ENCODE measurements at places on chromosomes 3 and 15. TPM values are rescaled to one million over a fixed set of nuclear protein-coding genes. Genes with fewer than 3 reads are reported as not detected.

- peak; percentile 37 for DNase-seq
- no peaks in the 10 kb centered on the region for H3K36me3 ChIP-seq
- H3K4me1 ChIP-seq, result peaks cover 4% of the 10 kb centered on the region
- no peak overlapping the region for H3K4me3 ChIP-seq
- peak overlapping the region; percentile 74 for H3K27ac ChIP-seq
These were observed 28.2 kb downstream of the POPDC2 start for GRCh38 chr3:119632216-119632615.

- H3K27me3 ChIP-seq, result no peaks in the 10 kb centered on the region
- H3K4me3 ChIP-seq, result no peak overlapping the region
- no peaks in the 10 kb centered on the region for H3K4me1 ChIP-seq
- DNase-seq, result no peak
- H3K36me3 ChIP-seq, result no peaks in the 10 kb centered on the region
- H3K27ac ChIP-seq, result no peak overlapping the region
These were observed 280.5 kb downstream of the MBNL1 start for GRCh38 chr3:152549263-152549662.

GRCh38 chr15:76320012-76320411 lies 8.7 kb upstream of the ETFA start:
- no peak overlapping the region for H3K27ac ChIP-seq
- H3K27me3 ChIP-seq, result no peaks in the 10 kb centered on the region
- H3K36me3 ChIP-seq, result no peaks in the 10 kb centered on the region
- no peak overlapping the region for H3K4me3 ChIP-seq

ZNF654 gene
- total RNA-seq, result 2.3 TPM

- H3K27me3 ChIP-seq, result no peaks in the 10 kb centered on the region
- peaks cover 85% of the 10 kb centered on the region for H3K36me3 ChIP-seq
- no peaks in the 10 kb centered on the region for H3K4me1 ChIP-seq
These were observed 15.0 kb downstream of the INTS14 start for GRCh38 chr15:65595960-65596359.

DNA sequence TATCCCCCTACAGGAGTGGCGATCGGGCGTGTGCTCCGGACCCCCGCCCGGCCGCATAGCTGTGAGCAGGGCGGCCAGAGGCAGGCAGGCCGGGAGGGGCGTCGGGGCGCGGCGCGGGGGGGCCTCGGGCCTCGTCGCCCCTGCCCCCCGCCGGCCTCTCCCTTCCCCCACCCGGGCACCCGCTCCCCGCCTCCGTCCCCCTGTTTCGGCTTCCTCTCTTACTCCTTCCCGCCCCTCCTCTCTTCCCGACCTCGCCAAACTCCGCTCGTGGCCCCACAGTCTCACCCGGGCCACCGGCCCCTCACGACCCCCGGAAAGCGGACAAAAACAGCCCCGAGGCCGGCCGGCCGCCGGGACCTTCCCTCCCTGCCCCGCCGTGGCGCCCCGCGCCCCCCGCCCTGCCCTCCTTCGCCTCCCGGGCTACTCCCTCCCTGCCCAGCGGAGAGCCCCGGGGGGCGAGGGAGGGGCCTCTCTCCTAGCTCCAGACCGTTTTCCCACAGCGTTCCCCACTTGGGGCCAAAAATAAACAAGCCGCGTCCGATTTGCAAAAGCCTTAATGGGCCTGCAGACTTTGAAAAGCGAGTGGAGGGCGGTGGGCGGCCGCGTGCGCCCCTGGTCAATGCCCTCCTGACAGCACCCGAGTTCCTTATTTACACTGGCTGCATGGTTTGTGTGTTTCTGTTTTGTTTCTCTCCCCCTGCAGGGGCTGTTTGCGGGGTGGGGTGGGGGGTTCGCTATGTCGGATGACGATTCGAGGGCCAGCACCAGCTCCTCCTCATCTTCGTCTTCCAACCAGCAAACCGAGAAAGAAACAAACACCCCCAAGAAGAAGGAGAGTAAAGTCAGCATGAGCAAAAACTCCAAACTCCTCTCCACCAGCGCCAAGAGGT lies 1.0 kb downstream of the UBE2E1 start:
- H3K4me1 ChIP-seq, result no peaks in the 10 kb centered on the region
- H3K4me3 ChIP-seq, result peak overlapping the region; percentile 84
- H3K27me3 ChIP-seq, result no peaks in the 10 kb centered on the region
- peak; percentile 62 for DNase-seq

DNA sequence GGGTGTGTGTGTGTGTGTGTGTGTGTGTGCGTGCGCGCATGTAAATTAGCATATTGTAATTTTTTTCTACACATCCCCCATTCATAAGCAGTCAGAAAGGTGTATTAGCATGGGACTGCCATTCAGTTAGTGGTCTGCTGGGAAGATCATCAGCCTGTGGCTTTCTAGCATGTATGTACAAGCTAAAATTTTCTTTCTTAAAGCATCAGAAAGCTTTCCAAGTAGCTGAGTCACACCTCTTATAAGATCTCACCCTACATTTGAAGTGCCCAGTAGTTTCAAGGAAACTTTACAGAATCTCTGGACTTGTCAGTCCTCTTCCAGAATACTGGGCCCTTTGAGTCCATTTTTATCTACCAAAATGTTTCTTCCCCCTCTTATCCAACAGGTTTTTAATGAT lies 411.4 kb upstream of the TPRG1 start:
- DNase-seq, result no peak
- no peaks in the 10 kb centered on the region for H3K27me3 ChIP-seq
- peaks cover 7% of the 10 kb centered on the region for H3K36me3 ChIP-seq
- H3K27ac ChIP-seq, result no peak overlapping the region

GRCh38 chr3:194806991-194807630 lies 121.4 kb downstream of the FAM43A start:
- DNase-seq, result no peak
- no peak overlapping the region for H3K27ac ChIP-seq
- no peaks in the 10 kb centered on the region for H3K27me3 ChIP-seq
- no peaks in the 10 kb centered on the region for H3K4me1 ChIP-seq

GRCh38 chr15:39960411-39960810 lies 26.5 kb downstream of the EIF2AK4 start:
- H3K27me3 ChIP-seq, result no peaks in the 10 kb centered on the region
- no peak overlapping the region for H3K4me3 ChIP-seq
- no peak overlapping the region for H3K27ac ChIP-seq
- H3K36me3 ChIP-seq, result peaks cover 71% of the 10 kb centered on the region
- H3K4me1 ChIP-seq, result no peaks in the 10 kb centered on the region

- DNase-seq, result peak; percentile 97
- H3K27ac ChIP-seq, result peak overlapping the region; percentile 90
- H3K4me3 ChIP-seq, result peak overlapping the region; percentile 99
These were observed 218 bp upstream of the MAPKAPK3 start for GRCh38 chr3:50616770-50617095.

ALDH1A2 gene
- 9.3 TPM for total RNA-seq

MST1R gene
- not detected for total RNA-seq

GRCh38 chr3:166304584-166304983 lies 467.4 kb upstream of the BCHE start:
- H3K4me1 ChIP-seq, result no peaks in the 10 kb centered on the region
- DNase-seq, result no peak
- no peak overlapping the region for H3K27ac ChIP-seq
- no peaks in the 10 kb centered on the region for H3K27me3 ChIP-seq
- no peaks in the 10 kb centered on the region for H3K36me3 ChIP-seq

GRCh38 chr3:133490468-133491351 lies 82.8 kb upstream of the CDV3 start:
- no peak overlapping the region for H3K4me3 ChIP-seq
- no peak for DNase-seq
- no peaks in the 10 kb centered on the region for H3K27me3 ChIP-seq
- H3K4me1 ChIP-seq, result no peaks in the 10 kb centered on the region
- no peaks in the 10 kb centered on the region for H3K36me3 ChIP-seq

- H3K27me3 ChIP-seq, result no peaks in the 10 kb centered on the region
- no peak overlapping the region for H3K4me3 ChIP-seq
- H3K4me1 ChIP-seq, result peaks cover 15% of the 10 kb centered on the region
- DNase-seq, result no peak
- H3K27ac ChIP-seq, result peak overlapping the region; percentile 24
- peaks cover 4% of the 10 kb centered on the region for H3K36me3 ChIP-seq
These were observed 22.6 kb downstream of the SH3BP5 start for GRCh38 chr3:15309662-15310335.

- H3K4me1 ChIP-seq, result no peaks in the 10 kb centered on the region
- no peak for DNase-seq
- no peaks in the 10 kb centered on the region for H3K36me3 ChIP-seq
- H3K27me3 ChIP-seq, result no peaks in the 10 kb centered on the region
These were observed 122.2 kb downstream of the SYNPR start for GRCh38 chr3:63400246-63400860.

ARHGAP11A gene
- total RNA-seq, result not detected

TGM4 gene
- not detected for total RNA-seq

DNA sequence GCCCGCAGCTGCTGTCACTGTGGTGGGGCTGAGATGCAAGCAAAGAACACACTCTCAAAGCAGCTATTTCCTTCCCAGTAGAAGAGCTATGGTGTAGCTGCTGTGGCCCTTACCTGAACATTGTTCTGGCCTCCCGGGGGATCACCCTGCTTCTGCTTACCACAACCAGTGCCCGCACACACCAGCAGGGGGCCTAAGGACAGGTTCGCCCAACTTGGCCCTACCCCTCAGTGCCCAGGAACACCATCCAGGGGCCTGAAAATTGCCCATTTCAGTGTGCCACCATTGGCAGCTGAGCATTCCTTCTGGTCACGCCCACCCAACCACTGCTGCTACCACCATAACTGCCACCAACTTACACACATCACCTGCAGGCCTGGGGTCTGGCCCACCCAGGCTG lies 113.0 kb downstream of the TP63 start:
- H3K4me3 ChIP-seq, result no peak overlapping the region
- no peak for DNase-seq
- no peaks in the 10 kb centered on the region for H3K4me1 ChIP-seq
- H3K36me3 ChIP-seq, result no peaks in the 10 kb centered on the region

GRCh38 chr3:85710490-85710889 lies 751.7 kb downstream of the CADM2 start:
- H3K36me3 ChIP-seq, result no peaks in the 10 kb centered on the region
- H3K4me1 ChIP-seq, result no peaks in the 10 kb centered on the region

GRCh38 chr3:177599326-177599725 lies 402.0 kb upstream of the TBL1XR1 start:
- no peaks in the 10 kb centered on the region for H3K27me3 ChIP-seq
- no peak for DNase-seq
- H3K4me3 ChIP-seq, result no peak overlapping the region
- H3K27ac ChIP-seq, result peak overlapping the region; percentile 76
- peaks cover 6% of the 10 kb centered on the region for H3K4me1 ChIP-seq

GRCh38 chr15:51702710-51703109 lies 21.4 kb downstream of the SCG3 start:
- no peaks in the 10 kb centered on the region for H3K36me3 ChIP-seq
- H3K4me3 ChIP-seq, result no peak overlapping the region
- no peaks in the 10 kb centered on the region for H3K4me1 ChIP-seq
- H3K27ac ChIP-seq, result no peak overlapping the region
- no peaks in the 10 kb centered on the region for H3K27me3 ChIP-seq

DNA sequence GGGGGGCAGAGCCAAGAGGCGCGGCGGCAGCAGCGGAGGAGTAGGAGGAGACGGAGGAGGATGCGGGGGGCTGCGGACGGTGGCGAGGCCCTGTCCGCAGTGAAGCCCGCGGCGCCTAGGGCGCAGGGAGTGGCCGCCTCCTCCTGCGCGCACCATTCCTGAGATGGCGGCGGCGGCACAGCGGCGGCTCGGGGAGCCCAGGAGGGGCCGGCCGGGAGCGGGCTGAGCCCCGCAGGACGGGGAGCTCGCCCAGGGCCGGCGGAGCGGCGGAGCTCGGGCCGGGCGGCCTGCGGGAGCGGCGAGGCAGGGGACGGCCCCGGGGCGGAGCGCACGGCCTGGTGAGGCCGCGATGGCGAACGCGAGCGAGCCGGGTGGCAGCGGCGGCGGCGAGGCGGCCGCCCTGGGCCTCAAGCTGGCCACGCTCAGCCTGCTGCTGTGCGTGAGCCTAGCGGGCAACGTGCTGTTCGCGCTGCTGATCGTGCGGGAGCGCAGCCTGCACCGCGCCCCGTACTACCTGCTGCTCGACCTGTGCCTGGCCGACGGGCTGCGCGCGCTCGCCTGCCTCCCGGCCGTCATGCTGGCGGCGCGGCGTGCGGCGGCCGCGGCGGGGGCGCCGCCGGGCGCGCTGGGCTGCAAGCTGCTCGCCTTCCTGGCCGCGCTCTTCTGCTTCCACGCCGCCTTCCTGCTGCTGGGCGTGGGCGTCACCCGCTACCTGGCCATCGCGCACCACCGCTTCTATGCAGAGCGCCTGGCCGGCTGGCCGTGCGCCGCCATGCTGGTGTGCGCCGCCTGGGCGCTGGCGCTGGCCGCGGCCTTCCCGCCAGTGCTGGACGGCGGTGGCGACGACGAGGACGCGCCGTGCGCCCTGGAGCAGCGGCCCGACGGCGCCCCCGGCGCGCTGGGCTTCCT lies at the start of gene GPR27:
Gene GPR27 (plus strand): TSS at position 155 of the 909 bp plus-strand sequence. CDS start 195 bp downstream, at position 350.
- DNase-seq, result no peak
- peak within 1 kb of the TSS; percentile 69 for H3K4me3 ChIP-seq
- H3K36me3 ChIP-seq, result no peaks in the 10 kb centered on the region
- no peaks in the 10 kb centered on the region for H3K27me3 ChIP-seq
- no peak within 1 kb of the TSS for H3K27ac ChIP-seq
- H3K4me1 ChIP-seq, result no peaks in the 10 kb centered on the region

ANKUB1 gene
- total RNA-seq, result not detected

DNA sequence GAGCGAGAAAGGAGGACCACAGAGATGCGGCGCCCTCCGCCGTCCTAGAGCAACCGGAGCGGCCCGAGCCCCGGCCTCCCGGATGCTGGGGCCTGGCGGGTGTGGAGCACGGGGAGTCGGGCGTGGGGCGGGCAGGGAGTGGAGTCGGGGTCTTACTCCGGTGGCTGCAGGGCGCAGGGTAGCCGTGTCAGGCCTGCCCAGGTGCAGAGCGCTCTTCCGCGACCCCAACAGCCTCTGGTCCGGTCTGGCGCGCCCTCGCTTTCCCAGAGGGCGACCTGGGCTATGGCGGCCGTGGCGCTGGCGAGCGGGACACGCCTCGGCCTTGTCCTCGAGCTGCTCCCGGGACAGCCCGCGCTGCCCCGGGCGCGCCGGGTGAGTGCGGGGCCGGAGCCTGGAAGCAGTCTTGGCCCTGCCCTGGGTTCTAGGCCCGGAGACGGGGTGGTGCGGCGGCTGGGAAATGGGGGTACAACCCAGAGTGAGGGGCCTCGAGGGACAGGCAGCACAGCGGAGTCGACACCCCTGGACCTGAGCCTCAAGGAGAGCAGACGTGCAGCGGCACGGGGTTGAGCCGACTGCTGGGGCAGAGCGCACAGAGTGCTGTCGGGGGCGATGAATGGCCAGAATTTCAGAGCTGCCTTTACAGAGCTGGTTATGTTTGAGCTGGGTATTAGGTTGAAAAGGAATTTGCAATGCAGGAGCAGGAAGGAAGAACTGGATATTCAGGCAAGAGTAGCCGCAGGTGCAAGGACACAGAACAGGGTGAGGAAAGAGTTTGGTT lies at the start of gene ZNF662:
Gene ZNF662 (plus strand): TSS at position 73 of the 778 bp plus-strand sequence. CDS start 1,973 bp downstream, outside the sequence.
- H3K4me1 ChIP-seq, result no peaks in the 10 kb centered on the region
- peaks cover 28% of the 10 kb centered on the region for H3K36me3 ChIP-seq
- no peaks in the 10 kb centered on the region for H3K27me3 ChIP-seq
- H3K27ac ChIP-seq, result peak within 1 kb of the TSS; percentile 66

NMNAT3 gene
- 1.2 TPM for total RNA-seq

DNA sequence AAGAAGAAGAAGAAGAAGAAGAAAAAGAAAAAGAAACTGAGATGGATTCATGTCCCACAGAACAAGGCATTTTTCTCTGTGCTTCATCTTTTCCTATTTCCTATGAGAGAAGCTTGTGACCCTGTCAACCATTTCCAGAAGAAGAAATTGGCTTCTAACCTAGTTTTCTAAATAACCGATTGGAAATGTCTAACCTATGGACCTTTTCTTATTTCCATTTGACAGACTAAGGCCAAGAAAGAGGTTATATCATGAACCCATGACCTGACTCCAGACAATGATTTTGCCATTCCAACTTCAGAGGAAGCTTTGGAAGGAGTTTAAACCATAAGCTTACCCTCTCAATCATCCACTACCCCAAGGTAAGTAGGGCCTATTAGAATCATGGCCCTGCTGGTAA lies 16.3 kb upstream of the CSRNP1 start:
- no peak overlapping the region for H3K4me3 ChIP-seq
- no peaks in the 10 kb centered on the region for H3K27me3 ChIP-seq
- no peaks in the 10 kb centered on the region for H3K36me3 ChIP-seq
